ENCODE measurements at places on chromosomes 12 and 14. TPM values are rescaled to one million over a fixed set of nuclear protein-coding genes. Genes with fewer than 3 reads are reported as not detected.

GRCh38 chr12:69055280-69055679 lies 122.3 kb upstream of the CPM start:
- no peak for DNase-seq

DNA sequence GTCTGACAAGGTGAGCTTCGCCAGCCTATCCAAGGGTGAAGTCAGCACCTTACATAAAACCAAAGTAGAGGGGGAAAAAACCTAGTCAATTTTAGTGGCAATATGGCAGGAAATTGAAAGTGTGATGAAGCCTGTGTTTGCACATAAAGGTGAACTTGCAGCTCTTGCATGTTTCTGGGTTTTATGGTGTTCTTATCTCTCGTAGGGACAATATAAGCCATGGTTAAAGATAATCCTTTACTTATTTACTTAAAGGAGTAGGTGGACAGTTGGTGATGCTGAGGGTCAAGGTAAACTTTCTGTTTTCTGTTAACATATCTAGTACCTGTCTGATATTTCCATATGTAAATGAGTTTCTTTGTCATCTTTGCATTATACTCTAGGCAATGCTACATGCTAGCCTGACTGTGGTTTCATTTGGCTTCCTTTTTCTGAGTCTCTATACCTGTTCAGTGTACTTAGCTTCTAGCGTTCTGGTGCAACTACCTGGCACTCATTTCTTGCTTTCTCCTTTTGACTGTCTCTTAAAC lies 32.8 kb downstream of the CCDC91 start:
- no peak for DNase-seq

The METTL3 gene
- 65.2 TPM for polyA plus RNA-seq

DNA sequence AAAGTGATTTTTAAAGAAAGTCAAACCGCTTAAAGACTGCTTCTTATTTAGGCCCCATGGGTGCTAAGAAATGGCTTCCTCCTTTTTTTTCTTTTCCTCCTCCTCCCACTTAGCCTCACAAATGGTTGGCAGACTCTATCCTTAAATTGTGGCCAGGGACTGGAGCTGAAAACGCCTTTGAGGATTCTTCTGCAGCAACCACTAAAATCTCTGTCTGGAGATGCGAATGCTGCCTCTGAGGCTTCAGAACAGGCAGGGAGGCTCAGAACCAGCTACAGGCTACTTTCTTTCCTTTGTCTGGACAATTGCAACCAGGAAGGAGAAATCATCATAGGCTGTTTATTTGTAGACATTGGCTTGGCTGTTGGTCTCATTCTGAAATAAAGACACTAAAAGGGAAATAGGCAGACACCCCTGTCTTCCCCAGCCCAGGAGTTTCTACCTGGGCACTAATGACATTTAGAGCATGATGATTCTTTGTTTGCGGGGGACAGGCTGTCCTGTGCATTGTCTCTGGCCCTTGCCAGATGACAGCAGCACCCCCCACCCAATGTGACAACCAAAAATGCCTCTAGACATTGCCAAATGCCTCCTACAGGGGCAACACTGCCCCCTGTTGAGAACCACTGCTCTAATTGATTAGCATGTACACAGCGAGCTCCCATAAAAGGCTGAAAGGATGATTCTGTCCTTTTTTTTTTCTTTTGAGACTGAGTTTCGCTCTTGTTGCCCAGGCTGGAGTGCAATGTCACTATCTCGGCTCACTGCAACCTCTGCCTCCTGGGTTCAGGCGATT lies 50.3 kb downstream of the MAP1LC3B2 start:
- DNase-seq = peak; percentile 56

- DNase-seq = peak; percentile 57
Measured at GRCh38 chr12:30989754-30990153, 63.2 kb downstream of the TSPAN11 start.

The TMEM229B gene
- polyA plus RNA-seq = 0.31 TPM

Measured in A549 (cell line).